ENCODE measurements at places on chromosomes 12 and 14. TPM values are rescaled to one million over a fixed set of nuclear protein-coding genes. Genes with fewer than 3 reads are reported as not detected.

DNA sequence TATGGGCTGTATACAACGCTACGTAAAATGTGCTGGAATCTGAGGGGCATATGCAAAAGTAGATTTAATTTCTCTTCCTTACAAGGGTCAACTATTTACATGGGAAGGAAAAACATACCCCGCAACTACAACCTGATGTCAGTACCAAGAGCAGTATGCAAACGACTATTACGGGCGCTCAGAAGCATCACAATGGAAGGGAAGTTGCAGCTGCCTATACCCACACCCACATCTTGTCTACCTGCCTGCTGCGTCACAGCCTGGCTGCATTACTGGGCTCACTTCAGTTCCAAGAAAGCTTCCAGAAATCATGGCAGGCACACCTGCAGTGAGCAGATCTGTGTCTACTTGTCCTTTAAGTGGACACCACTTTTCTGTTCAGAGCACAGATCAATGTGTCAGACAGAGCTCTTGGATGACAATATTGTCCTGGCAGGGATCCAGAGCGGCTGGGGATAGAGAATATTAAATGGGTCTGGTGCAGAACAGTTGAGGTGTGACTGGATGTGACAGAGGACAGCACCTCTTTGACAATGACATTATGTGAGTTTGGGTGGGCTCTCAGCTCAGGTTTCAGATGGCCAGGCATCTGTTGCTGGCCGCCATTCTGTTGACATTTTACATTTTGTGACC, 41.5 kb upstream of the GNG2 start:
- DNase-seq, result no peak

- DNase-seq, result no peak
Measured at GRCh38 chr14:89845346-89845745, 109.2 kb downstream of the EFCAB11 start.

DNA sequence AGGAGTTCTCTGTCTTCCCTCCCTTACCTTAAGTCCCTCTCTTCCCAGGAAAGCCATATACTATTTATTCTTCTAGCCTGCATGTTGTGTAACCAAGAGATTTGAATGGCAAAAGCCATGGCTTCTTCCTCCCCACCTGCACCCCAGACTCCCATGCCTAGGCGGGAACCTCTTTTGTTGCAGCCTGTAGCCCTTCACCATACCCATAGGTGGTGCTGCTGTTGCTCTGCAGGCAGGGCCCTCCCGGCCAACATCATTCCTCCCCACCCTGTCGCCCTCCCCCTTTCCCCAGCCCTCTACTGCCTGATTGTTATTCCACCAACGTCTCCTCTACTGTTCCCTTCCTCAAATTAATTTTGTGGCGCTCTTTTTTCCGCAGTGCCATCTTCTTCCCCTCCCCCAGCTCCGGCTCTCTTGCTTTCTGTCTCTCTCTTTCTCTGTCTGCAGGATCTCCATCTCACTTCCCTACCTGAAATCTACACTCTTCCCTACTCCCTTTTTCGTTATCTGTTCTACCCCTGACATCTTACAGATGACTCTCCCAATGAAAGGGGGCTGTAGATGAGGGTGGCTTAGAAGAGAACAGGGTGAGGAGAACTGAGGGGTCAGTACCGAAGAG, 13.8 kb downstream of the NGDN start:
- no peak for DNase-seq

GRCh38 chr12:108134744-108135143, 5.7 kb downstream of the WSCD2 start:
- DNase-seq, result no peak

GRCh38 chr14:92534932-92535643, 21.5 kb downstream of the RIN3 start:
- no peak for DNase-seq

- no peak for DNase-seq
Measured at GRCh38 chr12:92466391-92467305, 236.1 kb upstream of the PLEKHG7 start.

DNA sequence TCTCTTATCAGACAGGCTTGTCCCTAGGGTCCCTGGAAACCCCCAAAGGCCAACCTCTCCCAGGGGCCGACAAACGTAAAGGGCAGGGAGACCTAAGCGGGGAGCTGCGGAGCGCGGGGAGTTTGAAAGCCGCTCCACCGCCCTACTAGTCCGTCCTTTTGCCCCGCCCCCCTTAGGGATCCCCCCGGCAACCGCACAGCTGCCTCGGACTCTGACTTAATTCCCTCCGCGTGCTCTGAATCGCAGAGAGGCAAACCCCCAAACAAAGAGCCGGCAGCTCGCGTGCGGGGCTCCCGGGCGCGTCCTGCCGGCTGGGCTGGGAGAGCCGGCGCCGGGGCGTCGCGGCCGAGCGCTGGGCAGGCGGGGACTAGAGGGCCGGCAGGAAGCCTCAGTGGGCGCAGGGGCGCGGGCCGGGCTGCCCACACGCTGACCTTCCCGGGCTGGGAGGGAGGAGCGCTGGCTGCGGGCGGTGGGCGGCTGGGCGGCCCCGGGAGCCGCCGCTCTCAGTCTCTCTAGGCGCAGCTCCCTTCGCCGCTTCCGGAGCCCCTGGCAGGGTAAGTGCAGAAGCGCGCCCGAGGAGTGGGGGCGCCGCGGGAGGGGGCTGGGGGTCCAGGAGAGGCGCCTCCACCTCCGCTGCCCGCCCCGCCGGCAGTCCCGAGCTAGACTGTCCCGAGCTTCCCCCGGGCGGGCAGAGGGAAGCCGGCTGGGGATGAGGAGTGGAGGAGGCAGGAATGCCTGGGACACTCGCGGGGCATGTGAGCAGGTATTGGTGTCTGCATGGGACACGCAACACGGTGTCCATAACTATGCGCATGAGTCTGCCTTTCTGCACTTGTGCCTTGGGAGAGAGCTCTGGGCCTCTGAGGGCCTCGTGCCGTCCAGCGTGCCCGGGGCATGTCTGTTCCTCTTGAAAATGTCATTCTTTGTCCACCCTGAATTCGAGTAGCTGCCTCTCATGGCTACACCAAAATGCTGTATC, at the start of gene TSPAN11:
Gene TSPAN11 (plus strand): TSS at position 506 of the 979 bp plus-strand sequence. CDS start 27,244 bp downstream, outside the sequence.
- DNase-seq, result peak; percentile 8

DNA sequence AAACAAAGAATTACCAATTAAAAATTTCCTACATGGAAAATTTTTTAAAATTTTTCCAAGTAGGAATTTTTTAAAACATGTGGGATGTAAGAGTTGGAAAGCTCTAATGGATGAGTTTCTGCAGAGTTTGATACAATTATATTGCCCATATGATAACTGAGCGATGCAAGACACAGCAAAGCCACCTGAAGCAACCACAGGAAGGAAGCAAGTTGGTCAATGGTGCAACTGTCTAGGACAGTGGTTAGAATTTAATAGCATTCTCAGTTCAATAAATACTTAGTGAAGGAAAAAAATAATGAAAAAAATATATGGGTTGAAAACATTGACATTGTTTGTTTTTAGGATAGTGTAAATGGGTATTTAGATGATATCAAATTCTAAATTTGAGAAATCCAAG, 178.6 kb upstream of the GARIN2 start:
- no peak for DNase-seq

DNA sequence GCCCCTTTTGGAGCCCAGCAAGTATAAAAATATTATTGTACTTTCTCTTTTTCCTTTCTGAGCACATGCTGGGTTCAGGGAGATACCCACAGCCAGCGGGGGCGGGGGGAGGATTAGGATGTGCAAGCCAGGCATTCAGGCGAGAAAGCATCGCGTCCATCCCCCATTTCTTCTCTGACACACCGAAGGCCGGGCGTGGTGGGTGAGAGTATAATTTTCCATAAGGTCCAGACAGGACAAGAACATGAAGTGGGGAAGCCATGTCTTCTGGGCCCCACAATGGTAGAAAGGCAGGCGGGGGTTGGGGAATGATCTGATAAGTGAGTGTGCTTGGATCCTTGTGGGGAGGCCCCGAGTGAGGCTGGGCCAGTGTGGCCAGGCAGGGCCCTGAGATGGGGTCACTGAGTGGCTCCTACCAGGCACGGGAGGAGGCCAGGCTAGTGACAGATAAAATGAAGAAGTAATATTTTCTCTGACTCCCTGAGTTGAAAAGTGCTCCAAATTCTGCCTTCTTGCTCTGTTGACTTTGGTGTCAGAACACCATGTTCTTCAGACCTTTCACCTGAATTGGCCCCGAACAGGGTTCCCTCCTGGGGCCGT, 10.7 kb upstream of the LRTM2 start:
- no peak for DNase-seq

- no peak for DNase-seq
Measured at GRCh38 chr12:21065845-21066244, 65.1 kb upstream of the SLCO1B1 start.

TMBIM4 gene
- total RNA-seq, result 77.8 TPM

LUM gene
- 0.46 TPM for total RNA-seq

VRTN gene
- total RNA-seq, result not detected

CD163L1 gene
- 1.3 TPM for total RNA-seq

SERPINA5 gene
- total RNA-seq, result 0.67 TPM

PROX2 gene
- not detected for total RNA-seq

NAV3 gene
- 28.7 TPM for total RNA-seq

MANSC4 gene
- not detected for total RNA-seq
